ENCODE measurements at places on chromosomes 5 and 9.
A peak's percentile ranks its signal among the peaks of the same experiment; 100 is the strongest.

- peak; percentile 95 for DNase-seq
Measured at GRCh38 chr5:107502676-107503060, 168.1 kb downstream of the EFNA5 start.

GRCh38 chr5:155919126-155919525 is 407.8 kb upstream of the SGCD start:
- DNase-seq: peak; percentile 3

- no peak for DNase-seq
Measured at GRCh38 chr9:21070171-21070571, 7.6 kb downstream of the IFNB1 start.

DNA sequence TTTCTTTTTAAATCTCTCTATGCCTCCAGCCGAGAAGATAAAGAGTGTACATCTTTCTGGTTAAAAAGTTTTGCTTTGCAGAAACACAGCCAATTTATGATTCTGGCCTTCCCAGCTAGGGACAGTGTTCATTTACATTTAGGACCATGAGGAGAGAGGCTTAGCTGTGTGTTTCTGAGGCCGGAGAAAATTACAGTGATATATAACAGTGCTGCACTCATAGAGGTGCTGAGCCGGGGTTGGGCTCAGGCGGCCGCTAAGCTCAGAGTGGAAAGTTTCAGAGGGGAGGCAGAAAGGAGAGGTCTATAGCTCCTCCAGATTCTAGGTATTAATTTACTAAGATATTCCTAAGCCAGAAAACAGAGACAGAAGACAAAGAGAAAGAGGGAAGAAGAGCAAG is 37.0 kb upstream of the LCP2 start:
- no peak for DNase-seq

DNA sequence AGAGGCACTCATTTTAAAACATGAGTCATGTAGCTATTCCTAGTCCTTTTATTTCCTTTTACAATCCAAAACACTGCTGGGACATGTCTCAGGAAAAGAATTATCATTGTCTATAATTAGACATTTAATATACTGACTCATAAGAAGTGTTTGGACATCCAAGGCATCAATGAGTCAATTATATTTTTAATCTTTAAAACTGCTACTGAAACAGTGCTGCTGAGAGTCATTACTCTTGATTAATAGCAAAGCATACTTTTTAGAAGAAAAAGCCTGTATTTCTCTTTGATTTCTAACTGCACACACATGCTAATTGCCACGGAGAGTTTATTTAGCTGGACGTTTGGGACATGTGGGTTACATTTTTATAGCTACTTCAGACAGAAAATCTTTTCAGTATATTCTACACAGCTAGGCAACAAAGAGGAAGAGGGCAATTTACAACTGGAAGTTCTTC is 1249.0 kb upstream of the CDH18 start:
- no peak for DNase-seq

GRCh38 chr5:131718487-131719014 is 78.3 kb downstream of the FNIP1 start:
- no peak for DNase-seq

- DNase-seq: no peak
Measured at GRCh38 chr5:66122379-66123034, 21.6 kb upstream of the SREK1 start.

DNA sequence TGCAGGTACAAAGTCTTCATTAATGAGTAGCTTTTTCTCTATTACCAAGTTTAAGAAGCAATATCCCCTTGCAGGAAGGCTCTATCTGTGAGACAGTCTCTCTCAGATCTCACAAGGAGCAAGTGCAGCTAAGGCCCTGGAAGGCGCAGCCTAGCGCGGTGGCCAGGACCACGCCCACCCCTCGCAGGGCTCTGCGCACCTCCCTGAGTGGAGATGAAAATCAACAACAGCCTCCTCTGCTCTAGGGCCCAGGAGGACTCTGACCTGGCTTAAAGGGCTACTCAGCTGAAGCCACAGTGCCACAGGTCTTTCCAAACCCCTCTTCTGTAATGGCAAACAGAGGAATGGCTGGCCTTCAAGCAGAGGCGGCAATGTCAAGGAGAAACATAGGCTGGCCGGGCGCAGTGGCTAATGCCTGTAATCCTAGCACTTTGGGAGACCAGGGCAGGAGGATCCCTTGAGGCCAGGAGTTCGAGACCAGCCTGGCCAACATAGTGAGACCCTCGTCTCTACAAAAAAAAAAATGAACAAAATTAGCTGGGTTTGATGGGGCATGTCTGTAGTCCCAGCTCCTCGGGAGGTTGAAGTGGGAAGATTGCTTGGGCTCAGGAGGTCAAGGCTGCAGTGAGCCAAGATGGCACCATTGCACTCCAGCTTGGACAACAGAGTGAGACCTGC is 11.9 kb downstream of the SEC16A start:
- no peak for DNase-seq

GRCh38 chr5:179120951-179121666 is 60.9 kb downstream of the ZNF354C start:
- no peak for DNase-seq

DNA sequence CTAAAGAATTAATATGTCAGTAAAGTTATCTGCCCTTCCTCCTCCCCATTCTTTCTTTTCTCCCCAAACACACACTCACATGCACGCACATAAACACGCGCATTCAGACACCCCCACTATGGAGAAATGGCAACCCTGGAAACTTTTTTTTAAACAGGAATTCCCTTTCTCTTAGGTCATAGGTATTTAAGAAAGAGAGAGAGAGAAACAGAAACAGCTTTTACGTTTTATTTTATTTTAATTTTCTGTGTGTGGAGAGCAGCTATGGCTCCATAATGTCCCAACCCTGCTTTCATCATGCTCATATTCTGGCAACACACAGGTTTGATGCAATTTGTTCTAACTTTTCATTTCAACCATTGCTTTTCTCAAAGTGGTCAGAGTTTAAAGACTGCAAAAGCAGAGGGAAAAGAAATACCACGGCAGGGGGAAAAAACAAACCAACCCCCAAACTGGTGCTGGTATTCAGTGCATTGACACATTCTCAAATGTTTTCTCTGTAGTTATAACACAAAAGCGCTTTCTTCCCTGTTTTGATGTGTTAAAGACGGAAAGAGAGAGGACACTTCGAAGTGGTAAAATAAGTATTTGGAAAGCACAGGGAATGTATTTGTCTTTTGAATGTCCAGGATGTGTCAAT is 126.0 kb upstream of the TMEM161B start:
- no peak for DNase-seq

GRCh38 chr9:3936520-3937235 is 363.2 kb downstream of the GLIS3 start:
- peak; percentile 40 for DNase-seq

- no peak for DNase-seq
Measured at GRCh38 chr9:5612185-5612530, 16.7 kb upstream of the RIC1 start.
